ENCODE measurements at places on chromosomes 12 and 14.

- DNase-seq = no peak
Measured at GRCh38 chr12:19244312-19244711, 114.8 kb downstream of the PLEKHA5 start.

- DNase-seq = no peak
Measured at GRCh38 chr12:132909030-132909368, 21.6 kb upstream of the CHFR start.

GRCh38 chr14:49893309-49894213, 679 bp downstream of the ARF6 start:
- DNase-seq = peak; percentile 58

- DNase-seq = no peak
Measured at GRCh38 chr14:24883576-24883975, 166.4 kb downstream of the STXBP6 start.

DNA sequence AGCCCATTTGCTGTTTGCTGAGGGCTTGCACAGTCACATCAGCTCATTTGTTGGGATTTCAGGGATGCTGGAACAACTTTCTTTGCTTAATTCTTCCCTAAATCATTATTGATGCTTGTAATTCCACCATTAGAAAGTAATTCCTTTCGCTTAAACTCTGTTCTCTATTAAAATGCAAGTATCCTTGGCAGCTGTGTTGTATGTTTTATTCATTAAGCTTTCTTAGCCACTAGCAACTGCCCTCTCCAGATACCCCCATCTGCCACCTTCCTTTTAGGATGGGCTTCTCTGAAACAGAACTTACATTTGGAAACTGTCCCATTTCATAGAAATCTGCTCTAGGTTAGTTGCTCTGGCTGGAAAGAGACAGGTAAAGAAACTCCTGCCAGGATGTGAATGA, 43.7 kb downstream of the ADCK1 start:
- no peak for DNase-seq

- no peak for DNase-seq
Measured at GRCh38 chr12:82709794-82710355, 23.2 kb downstream of the TMTC2 start.

GRCh38 chr12:130335517-130336392, 1.9 kb upstream of the PIWIL1 start:
- peak; percentile 52 for DNase-seq

DNA sequence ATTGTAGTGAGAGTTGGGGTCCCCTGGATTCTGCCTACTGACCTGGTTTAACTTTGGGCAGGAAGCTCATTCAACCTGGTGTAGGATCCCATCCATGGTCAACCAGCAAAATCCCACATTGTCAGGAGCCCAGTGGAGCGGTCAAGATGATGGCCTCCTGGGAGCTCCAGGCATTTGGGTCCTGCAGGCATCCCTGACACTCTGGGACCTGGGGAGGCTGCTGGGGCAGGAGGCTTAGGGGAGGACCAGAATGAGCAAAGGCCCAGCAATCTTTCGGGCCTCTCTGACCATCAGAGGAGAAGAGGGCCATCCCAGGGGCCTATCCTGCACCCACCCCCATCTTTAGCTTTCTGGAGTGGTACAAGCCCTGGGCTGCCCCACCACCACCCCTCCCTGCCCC, 104.0 kb downstream of the PRMT8 start:
- DNase-seq = no peak

DNA sequence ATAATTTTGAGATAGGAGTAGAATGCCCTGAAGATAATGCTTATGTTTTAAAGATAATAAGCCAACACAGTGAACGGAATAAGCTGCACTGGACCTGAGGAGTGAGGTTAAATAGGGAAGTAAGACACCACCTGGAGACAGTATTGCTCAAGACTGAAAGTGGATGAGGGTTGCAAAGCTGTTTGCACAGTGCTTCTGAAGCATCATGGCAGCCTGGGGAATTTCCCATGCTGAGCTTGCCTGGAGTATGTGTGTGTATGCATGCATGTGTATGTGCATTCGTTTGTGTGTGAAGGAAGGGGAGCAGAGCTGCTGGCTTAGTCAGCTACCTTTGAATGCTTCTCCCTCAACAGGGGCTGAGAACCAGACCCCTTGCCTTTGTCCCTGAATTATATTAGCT, 35.8 kb downstream of the BHLHE41 start:
- no peak for DNase-seq

GRCh38 chr12:116411977-116412376, 134.5 kb upstream of the MED13L start:
- no peak for DNase-seq

DNA sequence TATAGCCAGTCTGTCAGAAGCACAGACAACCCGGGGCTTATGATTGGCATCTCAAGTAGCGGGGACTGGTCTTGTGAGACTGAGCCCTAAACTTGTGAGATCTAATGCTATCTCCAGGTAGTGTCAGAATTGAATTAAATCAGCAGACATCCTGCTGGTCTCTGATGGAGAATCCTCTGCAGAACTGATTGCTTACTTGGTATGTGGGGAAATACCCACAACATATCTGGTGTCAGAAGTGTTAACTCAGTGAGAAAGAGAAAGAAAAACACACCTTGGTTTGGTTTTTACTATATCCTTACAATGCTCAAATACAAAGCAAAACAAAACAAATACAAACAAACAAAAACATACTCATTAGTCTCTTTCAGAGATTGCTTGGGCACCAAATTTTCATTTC, 10.0 kb downstream of the SEL1L start:
- no peak for DNase-seq

DNA sequence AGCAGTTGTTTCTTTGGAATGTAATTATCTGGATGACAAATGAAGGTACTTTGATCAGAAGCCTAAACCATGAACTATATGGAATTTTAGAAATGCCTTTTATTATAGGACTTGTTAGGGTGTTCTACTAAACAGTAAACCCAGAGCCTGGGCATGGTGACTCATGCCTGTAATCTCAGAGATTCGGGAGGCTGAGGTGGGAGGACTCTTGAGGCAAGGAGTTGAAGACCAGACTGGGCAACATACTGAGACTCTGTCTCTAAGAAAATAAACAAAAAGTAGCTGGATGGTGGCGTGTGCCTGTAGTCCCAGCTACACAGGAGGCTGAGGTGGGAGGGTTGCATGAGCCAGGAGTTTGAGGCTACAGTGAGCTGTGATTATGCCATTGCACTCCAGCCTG, 23.9 kb downstream of the PALS1 start:
- DNase-seq = no peak

DNA sequence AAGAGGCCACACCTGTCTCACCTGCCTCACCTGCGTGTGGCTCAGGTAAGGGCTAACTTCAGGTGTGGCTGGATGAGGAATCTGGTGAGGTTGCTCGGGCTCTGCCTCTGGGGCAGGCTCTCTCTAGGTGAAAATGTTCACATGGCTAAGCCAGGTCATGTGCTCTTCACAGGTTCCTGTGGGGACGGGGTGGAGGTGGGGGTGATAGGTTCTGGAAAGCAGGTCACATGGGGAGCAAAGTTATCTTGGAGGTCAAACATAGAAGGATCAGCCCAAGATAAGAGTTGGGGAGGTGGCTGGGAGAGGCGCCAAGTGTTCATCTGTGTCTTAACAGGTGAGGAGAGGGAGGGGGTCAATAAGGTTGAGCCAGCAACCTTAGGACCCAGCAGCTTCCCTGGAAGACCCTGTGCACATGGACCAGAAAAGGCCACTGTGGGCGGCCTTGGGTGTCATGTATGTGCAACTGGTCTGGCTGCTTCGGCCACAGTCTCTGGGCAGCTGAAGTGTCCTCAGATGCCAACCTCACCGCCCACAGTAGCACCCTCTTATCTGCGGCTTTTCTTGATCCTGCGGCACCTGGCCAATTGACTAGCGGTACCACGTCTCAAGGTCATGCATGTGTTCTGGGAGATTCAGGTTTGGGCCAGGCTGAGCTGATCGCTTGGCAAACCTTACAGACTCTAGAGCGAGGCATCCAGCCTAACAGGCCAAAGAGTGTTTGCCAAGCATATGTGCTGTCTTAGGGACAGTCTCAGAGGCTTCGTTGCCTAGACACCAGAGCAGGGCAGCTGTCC, 60.5 kb downstream of the CACNA1C start:
- DNase-seq = no peak

GRCh38 chr14:68416171-68416570, 376.7 kb downstream of the ZFP36L1 start:
- no peak for DNase-seq

DNA sequence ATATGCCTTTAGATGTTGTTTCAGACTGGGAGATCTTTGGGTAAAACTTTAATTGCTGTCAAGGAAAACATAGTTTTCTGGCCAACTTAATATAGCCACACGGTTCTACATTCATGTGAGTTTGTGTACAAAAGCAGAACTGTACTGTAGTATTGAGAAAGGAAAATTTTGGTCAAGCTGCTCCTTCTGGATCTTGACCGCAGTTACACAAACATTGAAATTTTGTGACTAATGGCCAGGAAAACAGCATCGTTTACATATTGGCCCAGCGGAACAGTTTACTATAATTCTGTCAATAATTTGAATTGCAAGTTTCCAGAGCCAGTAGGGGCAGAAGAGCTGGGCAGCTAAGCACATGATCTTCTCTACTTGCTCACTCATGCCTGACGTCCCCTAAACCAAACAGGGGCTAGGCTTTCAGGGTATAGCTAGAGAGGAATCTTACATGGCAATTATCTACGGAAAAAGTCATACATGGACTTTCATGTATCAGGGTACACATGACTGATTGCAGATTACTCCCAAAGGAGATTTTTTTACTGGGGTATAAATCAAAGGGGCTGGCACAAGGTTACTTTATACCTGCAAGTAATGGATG, 11.4 kb upstream of the ART4 start:
- no peak for DNase-seq

GRCh38 chr12:121495746-121496145, 85.1 kb downstream of the KDM2B start:
- DNase-seq = no peak

DNA sequence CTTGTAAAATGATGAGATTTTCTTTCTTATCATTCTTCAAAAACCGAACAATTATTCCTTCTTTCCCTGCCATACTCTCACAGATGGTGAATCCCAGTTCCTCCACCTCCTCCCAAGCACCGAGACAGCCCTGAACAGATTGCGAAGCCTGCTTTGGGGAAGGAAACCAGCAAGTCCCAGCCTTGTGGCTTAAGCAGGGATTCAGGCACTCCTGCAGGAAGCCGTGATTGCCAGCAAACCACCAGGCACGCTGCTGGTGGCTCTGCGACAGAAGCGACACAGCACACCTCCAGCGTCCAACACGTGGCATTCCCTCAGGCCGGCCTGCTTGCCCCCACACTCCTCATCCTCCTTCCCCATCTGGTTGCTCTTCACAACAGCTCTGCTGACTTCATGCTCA, 237.7 kb downstream of the GXYLT1 start:
- DNase-seq = no peak

DNA sequence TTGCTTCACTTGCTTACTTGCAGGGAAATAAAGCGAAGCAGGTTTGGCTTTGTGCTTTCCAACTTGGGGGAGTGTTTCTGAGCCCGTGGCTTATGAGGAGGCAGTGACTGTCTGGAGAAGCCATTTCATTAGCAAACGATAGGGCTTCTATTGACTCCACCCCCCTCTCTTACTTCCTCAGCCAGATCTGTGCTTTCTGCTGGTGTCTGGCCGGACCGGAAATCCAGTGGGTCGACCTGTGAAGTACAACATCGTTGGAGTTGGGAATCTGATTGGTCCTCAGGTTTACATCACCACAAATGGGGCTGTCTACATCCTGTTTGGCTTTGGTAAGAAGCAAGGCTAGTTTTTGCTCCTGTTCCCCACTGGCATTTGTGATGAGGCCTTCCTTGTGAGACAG, 22.3 kb downstream of the FAM234B start:
- no peak for DNase-seq

GRCh38 chr14:104860414-104860813, 4.7 kb upstream of the CEP170B start:
- DNase-seq = no peak

DNA sequence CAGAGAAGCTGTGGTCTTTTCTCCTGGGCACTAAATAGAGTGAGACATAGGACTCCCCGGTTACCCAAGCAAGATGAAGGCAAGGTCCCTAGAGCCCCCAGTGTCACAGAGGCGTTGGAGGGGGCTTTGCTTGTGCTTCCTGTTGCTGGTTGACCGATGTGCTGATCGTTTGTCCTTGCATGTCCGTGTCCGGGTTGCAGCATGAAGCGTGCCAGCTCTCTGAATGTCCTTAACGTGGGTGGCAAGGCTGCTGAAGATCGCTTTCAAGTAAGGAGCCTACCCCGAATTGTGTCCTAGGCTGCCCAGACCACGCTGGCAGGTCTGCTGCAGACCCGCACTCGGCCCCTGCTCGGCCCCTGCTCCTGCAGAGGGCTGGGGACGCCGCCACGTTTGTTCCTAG, 23.1 kb downstream of the XRCC3 start:
- no peak for DNase-seq

DNA sequence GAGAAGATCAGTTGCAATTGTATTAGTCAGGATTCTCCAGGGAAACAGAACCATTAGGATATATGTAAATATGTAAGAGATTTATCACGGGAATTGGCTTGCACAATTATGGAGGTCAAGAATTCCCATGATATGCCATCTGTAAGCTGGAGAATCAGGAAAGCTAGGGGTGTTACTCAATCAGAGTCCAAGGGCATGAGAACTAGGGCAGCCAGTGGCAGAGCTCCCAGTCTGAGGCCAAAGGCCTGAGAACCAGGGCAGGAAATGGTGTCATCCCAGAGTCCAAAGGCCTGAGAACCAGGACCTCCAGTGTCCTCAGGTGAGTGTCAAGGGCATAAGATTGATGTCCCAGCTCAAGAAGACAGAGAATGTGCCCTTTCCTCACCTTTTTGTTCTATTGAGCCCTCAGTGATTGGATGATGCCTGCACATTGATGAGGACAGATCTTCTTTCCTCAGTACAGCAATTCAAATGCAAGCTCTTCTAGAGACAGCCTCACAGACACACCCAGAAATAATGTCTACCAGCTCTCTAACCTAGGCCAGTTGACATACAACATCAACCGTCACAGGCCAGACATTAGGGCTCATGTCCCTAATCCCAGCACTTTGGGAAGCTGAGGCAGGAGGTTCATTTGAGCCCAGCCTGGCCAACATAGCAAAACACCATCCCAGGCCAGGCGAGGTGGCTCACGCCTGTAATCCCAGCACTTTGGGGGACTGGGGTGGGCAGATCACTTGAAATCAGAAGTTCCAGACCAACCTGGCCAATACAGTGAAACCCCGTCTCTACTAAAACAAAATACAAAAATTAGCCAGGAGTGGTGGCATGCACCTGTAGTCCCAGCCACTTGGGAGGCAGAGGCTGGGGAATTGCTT, 34.9 kb upstream of the ZNF740 start:
- DNase-seq = no peak

DNA sequence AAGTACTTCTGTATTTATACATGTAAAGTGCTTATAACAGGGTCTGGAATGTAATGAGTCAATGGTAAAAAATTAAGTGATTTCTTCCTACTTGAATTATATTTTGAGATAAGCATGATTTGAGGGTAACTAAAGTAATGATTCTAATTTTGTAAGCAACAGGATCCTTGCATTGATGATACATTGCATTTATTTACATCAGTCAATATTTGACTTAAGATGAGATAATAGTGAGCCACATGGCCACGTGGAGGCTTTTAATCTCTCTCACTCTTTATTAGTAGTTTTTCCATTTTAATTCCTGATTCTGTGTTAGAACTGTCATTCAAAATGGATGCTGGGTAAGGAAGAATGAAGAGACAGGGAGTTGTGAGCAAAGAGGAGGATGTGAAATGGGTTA, 298.1 kb upstream of the PRICKLE1 start:
- DNase-seq = no peak

- DNase-seq = no peak
Measured at GRCh38 chr12:89346741-89347324, 5.5 kb downstream of the DUSP6 start.

GRCh38 chr12:70948976-70949336, 28.4 kb upstream of the PTPRR start:
- DNase-seq = no peak
